Aorta (tissue), 5 donors: ENCODE measurements at places on chromosomes 4 and X. TPM values are rescaled to one million over a fixed set of nuclear protein-coding genes. Genes with fewer than 3 reads are reported as not detected.

DNA sequence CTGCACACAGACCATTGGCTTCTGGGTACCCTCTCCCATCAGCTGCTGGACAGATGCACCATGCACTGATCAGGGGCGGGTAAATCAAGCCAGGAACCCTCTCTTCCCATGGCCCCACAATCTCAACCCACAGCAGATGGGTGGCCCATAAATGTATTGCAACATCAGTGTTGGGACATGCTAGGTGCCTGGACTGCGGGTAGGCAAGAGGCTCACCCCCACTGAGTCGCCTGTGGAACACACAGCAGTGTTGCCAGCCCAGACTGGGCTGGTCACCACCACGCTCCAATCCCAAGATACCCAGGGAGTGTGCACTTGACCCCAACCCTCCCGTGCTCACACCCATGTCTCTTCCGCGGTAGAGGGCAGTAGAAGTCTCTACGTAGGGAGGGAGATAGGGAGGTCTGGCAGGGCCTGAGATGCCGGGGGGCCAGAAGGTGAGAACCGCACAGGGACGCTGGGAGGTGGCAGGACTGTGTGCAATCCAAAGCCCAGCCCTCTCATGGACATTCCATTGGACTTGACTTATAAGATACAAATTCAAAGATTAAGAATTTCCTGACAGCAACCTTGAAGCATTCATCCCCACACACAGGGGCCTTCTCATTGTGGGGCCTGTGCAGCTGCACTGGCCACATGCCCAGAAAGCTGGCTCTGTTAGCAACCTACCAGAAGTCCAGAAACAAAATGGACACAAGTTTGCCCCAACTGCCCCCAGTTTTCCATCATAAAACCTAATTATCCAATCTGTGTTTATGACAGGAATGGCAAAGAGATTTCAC, 183.7 kb downstream of the NSUN7 start:
- DNase-seq, result no peak
- H3K4me1 ChIP-seq, result no peaks in the 10 kb centered on the region
- H3K27ac ChIP-seq, result no peak overlapping the region
- H3K36me3 ChIP-seq, result peaks cover 3% of the 10 kb centered on the region
- H3K4me3 ChIP-seq, result no peak overlapping the region

The ARFIP1 gene
- total RNA-seq, result 30.4 TPM

The SGMS2 gene
- total RNA-seq, result 39.1 TPM

GRCh38 chrX:86016139-86016538, 31.2 kb downstream of the CHM start:
- no peaks in the 10 kb centered on the region for H3K36me3 ChIP-seq
- no peak overlapping the region for H3K27ac ChIP-seq
- no peaks in the 10 kb centered on the region for H3K27me3 ChIP-seq

The CORIN gene
- 0.52 TPM for total RNA-seq

DNA sequence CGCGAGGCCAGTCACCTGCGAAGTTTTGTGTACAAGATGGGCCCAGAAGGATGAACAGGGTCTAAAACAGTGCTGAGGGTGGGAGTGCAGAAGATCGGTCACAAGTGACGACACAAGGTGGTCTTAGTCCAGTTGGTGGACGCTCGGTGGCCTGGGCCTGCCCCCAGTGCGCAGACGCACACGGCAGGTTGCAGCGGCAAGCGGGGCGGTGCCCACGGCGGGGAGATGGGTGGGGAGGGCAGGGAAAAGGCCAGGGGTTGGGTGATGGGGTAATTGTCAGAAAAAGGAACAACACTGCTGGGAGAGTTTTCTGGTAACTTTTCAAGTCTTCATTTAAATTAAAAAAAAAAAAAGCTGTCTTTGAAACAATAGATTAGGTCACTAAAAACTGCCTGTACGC, 1.0 kb upstream of the PRDX4 start:
- H3K27me3 ChIP-seq, result no peaks in the 10 kb centered on the region
- no peak overlapping the region for H3K4me3 ChIP-seq
- DNase-seq, result no peak

DNA sequence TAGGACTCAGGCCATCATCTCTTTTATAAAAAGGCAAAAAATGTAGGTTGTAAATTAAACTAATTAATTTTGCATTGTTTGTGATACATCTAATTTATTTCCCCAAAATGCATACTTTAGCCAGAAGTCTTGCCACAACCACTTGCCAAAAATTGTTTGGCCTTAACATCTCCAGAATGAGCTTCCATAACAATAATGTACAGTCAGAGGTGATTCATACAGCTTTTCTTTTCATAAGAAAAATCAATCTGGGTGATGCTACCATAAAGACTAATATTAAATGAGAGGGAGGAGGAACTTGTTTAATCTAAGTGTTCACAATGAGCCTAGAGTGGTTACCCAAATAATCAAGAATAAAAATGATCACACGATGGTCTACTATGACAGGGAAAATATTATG, 59.3 kb downstream of the AMMECR1 start:
- H3K4me1 ChIP-seq, result no peaks in the 10 kb centered on the region
- H3K27me3 ChIP-seq, result no peaks in the 10 kb centered on the region
- no peaks in the 10 kb centered on the region for H3K36me3 ChIP-seq

The SLC4A4 gene
- 3.7 TPM for total RNA-seq

The TCEAL5 gene
- total RNA-seq, result 1.6 TPM

DNA sequence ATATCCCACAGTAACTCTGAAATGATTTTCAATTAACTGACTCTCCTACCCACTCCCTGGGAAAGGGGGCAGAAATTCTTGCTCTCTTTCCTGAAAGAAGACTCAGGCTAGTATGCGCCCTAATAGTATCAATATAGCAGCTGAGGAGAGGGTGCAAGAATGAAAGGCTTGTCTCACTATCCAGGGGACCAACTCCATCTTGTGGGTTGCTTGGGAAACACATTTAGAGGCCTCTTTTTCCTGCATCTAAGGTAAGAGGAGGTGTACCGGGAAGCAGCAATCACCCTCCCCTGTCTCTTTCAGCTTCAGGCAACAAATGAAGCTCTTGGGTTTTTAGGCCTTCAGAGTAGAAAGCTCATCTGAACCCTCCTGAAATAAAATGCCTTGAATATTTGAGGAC, 11.3 kb downstream of the TMEM255A start:
- no peak for DNase-seq
- no peaks in the 10 kb centered on the region for H3K27me3 ChIP-seq
- H3K4me1 ChIP-seq, result no peaks in the 10 kb centered on the region
- no peak overlapping the region for H3K27ac ChIP-seq
- H3K36me3 ChIP-seq, result no peaks in the 10 kb centered on the region
- no peak overlapping the region for H3K4me3 ChIP-seq

GRCh38 chr4:109079731-109080130, 222.7 kb downstream of the COL25A1 start:
- H3K4me3 ChIP-seq, result no peak overlapping the region
- no peaks in the 10 kb centered on the region for H3K4me1 ChIP-seq
- no peak for DNase-seq
- no peaks in the 10 kb centered on the region for H3K36me3 ChIP-seq

DNA sequence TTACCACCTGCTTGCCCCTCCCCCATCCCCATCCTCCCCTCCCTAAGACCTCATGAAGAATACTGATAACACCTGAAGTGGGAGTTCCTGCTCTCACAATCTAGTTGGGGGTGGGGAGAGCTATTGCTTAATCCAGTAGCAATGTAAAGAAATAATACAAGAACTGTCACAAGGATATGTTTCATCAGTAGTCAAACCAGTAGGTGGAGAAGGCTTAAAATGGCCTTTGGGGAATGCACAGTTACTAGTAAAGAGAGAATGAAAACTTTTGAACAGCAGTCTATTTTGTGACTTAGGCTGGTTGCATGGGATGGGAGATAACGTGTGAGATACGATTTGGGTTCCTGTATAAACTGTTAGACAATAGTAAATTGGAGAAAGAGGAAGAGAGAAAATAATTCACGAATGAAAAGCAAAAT, 6.0 kb downstream of the GALNT7 start:
- DNase-seq, result no peak
- H3K36me3 ChIP-seq, result no peaks in the 10 kb centered on the region
- no peak overlapping the region for H3K27ac ChIP-seq
- no peaks in the 10 kb centered on the region for H3K27me3 ChIP-seq
- H3K4me3 ChIP-seq, result no peak overlapping the region

DNA sequence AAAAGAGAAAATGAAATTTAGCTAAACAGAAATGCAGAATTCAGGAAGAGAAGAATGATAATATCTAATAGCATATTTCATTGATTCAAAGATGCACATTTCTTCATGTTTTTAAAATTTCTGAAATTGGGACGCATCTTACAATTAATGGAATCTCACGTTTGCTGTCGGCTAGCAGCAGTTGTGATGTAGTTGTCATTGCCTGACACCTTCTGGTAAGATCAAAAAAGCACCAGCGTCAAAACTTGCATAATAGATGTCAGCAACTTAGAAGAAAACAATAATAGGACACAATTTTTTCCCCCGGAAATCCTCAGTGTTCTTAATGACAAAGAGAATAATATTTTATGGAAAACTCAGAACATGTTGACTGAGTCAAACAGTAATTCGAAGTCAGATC, 29.8 kb upstream of the SLC7A3 start:
- H3K4me3 ChIP-seq, result no peak overlapping the region
- no peaks in the 10 kb centered on the region for H3K27me3 ChIP-seq
- H3K27ac ChIP-seq, result no peak overlapping the region
- DNase-seq, result no peak
- no peaks in the 10 kb centered on the region for H3K4me1 ChIP-seq

The TMA16 gene
- 27.3 TPM for total RNA-seq

- H3K36me3 ChIP-seq, result no peaks in the 10 kb centered on the region
- no peak overlapping the region for H3K27ac ChIP-seq
- no peaks in the 10 kb centered on the region for H3K4me1 ChIP-seq
These were observed 55.9 kb upstream of the MTM1 start for GRCh38 chrX:150512461-150512901.

GRCh38 chr4:7716010-7716721, 223.5 kb downstream of the AFAP1 start:
- H3K4me3 ChIP-seq, result no peak overlapping the region
- no peak for DNase-seq
- no peaks in the 10 kb centered on the region for H3K4me1 ChIP-seq
- H3K27ac ChIP-seq, result no peak overlapping the region

The KIF4A gene
- total RNA-seq, result 0.66 TPM

The XKRX gene
- total RNA-seq, result 0.27 TPM

DNA sequence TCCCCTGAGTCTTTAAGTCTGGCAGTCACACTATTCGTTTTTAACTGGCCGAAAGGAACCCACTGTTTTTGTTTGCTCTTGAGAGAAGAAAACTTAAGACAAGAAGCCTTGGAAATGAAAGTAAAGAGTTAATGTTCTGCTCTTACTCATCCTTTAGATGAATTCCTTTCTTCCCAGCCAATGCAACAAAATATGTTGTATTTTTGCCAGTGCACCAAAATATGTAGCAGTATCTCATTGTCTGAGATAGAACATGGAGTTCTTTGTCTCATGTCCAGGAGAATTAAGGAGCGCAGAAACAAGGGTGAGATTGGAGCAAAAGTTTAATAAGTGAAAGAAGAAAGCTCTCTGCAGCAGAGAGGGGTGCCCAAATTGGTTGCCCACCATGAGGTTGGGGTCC, 12.2 kb downstream of the TENT5D start:
- H3K36me3 ChIP-seq, result no peaks in the 10 kb centered on the region
- H3K4me3 ChIP-seq, result no peak overlapping the region
- no peak for DNase-seq
- H3K27ac ChIP-seq, result no peak overlapping the region

GRCh38 chr4:102503831-102504786, 3.0 kb downstream of the NFKB1 start:
- no peaks in the 10 kb centered on the region for H3K36me3 ChIP-seq
- no peak overlapping the region for H3K27ac ChIP-seq
- no peaks in the 10 kb centered on the region for H3K27me3 ChIP-seq
- H3K4me3 ChIP-seq, result no peak overlapping the region
- H3K4me1 ChIP-seq, result peaks cover 1% of the 10 kb centered on the region
- DNase-seq, result no peak

The ASB9 gene
- total RNA-seq, result 1.3 TPM

The F8A2 gene
- not detected for total RNA-seq

DNA sequence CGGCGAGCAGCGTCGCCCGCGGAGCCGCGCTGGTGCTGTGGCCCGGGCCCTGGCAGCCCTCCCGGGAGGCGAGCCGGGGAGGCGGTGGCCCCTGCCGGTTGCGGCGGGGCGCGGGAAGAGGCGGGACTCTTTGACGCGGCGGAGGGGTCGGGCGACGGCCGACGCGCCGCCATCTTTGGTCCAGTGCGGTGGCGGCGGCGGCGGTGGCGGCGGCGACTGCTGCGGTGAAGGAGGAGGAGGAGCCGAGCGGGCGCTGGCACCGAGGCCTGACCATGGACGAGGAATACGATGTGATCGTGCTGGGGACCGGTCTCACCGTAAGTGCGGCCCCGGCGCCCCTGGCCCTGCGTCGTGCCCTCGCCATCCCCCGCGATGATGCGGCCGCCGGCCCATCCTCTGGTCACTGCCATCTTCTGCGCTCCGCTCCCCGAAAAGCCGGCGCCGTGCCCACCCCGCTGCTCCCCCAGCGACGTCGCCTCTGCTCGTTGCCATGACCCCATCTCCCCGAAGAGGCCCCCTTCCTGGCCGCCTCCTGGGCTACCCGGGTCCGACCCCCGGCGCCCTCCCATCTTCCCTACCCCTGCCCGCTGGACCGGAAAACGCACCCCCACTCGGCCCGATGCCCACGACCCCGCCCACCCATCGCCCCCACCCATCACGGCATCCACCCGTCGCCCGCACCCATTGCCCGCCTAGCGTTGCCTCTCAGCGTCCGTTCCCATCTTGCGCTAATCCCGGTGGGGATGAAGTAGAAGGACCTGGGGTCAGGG, at the start of gene GDI1:
TSS of gene GDI1 (plus strand) at position 172 of the 770 bp plus-strand sequence. CDS start at position 273, 101 bp downstream.
- H3K27me3 ChIP-seq, result no peaks in the 10 kb centered on the region
- peak within 1 kb of the TSS; percentile 77 for H3K27ac ChIP-seq
- H3K4me1 ChIP-seq, result no peaks in the 10 kb centered on the region
- no peaks in the 10 kb centered on the region for H3K36me3 ChIP-seq
- no peak for DNase-seq
- H3K4me3 ChIP-seq, result peak within 1 kb of the TSS; percentile 51

The PCSK1N gene
- total RNA-seq, result 0.45 TPM

GRCh38 chr4:120963449-120963848, 40.9 kb upstream of the PRDM5 start:
- no peak overlapping the region for H3K4me3 ChIP-seq
- H3K36me3 ChIP-seq, result no peaks in the 10 kb centered on the region
- H3K27ac ChIP-seq, result no peak overlapping the region
- no peak for DNase-seq
- no peaks in the 10 kb centered on the region for H3K4me1 ChIP-seq
- H3K27me3 ChIP-seq, result no peaks in the 10 kb centered on the region

DNA sequence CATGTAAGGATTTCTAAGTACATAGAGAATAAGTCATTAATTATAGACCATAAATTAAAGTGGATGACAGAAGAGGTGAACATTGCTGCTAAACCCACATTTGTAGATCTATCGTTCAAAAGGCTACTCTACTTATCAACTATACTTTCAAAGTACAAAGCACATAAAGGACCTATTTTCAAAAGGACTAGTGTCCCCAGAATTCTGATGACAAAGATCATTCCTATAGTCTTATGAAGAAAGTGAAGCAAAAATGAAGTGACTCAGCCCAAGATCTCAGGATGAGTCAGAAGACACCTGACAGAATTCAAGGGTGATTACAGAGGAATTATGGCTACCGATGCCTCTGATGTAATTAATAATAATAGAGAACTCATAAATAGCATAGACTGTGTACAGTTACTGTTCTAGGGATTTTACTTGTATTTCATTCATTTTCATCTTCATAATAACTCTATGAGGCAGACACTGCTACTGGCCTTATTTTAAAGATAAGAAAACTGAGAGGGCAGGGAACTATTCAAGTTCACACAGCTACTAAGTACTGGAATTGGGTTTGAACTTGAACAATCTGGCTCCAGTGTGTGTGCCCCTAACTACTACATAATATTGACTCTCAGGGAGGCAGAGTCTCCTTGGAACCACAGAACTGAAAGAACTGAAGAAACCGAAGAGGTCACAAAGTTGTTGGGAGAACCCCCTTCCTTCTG, 17.1 kb downstream of the USP46 start:
- H3K36me3 ChIP-seq, result no peaks in the 10 kb centered on the region
- peak overlapping the region; percentile 18 for H3K27ac ChIP-seq
- DNase-seq, result no peak
- no peak overlapping the region for H3K4me3 ChIP-seq
- H3K4me1 ChIP-seq, result peaks cover 7% of the 10 kb centered on the region
- no peaks in the 10 kb centered on the region for H3K27me3 ChIP-seq

The PLXNB3 gene
- total RNA-seq, result 18.7 TPM
